ENCODE measurements at places on chromosomes 1 and 21.

DNA sequence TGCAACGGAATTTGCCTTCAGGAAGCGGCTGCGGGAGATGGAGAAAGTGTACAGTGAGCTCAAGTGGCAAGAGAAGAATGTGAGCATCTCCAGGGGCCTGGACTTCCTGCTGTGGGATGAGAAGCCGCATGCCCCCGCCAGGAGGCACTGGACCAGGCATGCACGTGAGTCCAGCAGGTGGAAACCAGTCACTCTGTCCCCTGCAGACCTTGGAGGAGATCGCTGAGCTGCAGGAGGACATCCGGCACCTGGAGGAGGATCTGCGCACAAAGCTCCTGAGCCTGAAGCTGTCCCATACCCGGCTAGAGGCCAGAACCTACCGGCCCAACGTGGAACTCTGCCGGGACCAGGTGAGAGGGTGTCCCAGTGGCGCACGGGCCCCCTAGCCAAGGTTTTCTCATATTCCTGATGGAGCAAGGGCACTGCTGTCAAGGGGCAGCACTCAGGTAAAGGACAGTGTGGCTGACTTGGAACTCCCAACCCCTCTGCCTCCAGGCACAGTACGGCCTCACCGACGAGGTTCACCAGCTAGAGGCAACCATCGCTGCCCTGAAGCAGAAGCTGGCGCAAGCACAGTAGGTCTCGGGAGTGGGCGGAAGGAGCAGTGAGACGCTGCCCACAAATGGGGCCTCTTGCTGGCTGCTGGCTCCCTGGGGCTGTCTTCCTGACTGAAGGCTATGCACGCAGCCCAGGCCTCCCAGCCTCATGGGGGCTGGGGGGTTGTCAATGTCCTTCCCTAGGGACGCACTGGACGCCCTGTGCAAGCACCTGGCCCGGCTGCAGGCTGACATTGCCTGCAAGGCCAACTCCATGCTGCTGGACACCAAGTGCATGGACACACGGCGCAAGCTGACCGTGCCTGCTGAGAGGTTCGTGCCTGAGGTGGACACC lies 1.2 kb upstream of the ADPRS start:
- no peak for DNase-seq

DNA sequence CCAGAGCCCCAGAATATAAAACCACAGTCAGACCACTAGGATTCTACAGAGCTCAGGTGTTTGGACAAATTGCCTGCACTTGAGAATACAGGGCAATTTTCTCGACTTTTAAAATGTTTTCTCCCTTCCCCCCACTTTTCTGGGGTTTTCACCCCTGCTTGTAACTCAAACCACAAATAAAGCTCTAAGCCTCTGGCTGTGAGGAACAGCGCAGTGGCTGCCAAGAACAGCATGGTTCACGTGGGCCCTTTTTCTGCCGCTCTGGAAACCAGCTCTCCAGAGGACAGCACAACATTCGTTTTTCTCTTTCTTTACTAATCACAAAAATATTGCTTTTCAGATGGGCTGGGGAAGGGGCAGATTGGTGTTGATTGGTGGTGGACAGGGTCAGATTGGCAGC lies 102.2 kb upstream of the JUN start:
- no peak for DNase-seq

- DNase-seq = no peak
Measured at GRCh38 chr1:43450251-43450941, 3.3 kb downstream of the HYI start.

DNA sequence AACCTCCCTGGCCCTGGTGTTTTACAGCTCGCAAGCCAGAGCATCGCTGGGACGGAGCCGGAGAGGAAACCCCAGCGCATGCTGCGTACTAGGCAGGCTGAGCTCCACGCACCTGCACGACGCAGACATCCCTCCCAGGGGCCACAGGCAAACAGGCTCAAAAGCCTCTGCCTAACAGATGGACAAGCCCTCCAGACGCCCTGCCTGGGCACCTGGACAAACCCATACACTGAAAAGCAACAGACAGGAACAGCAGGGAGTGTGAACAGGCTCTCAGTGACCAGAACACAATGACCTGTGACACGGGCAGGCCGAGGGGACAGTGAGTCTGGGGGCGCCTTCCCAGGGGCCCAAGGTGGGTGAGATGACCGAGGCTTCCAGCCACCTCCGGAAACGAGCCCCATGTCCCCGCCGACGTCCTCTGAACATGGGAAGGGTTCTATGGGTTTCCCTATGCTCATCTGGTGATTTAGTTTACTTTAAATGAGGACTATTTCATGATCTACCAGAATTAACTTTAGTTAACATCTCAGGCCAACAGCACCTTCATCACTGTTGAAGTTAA lies 40.3 kb downstream of the NPHP4 start:
- DNase-seq = no peak

DNA sequence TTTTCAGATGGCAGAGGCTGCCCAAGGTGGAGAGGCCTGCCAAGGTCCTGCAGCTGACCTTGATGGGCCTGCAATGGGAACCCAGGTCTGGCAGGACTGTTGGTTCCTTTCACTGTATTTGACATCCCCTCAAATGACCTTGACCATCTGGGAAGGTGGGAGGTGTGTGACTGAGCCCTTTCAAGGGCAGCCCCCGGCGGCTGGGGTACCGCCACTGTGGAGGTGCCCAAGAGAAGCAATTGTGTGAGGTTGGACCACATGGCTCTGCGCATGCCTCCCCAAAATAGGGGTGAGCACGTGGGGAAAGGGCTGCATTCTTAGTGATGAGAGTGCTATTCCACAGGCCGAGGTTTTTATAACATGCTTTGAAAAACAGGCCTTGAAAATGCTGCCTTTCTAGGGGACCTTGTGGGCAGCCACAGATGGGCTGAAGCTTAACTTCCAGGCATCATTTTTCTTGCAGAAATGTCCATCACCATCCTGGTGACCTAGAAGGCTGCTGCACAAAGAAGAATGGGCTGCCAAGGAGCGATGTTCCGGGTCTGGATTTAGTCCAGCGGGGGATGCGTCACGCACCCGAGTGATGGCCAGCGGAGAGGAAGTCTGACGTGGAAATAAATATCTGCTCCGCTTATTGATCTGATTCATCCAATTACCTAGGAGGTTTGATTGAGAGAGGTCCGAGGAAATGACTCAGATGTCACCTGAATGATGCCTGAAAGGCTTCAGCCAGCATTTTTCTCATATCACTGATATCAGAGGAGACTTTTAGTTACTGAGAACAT lies 16.5 kb upstream of the UTS2 start:
- no peak for DNase-seq

DNA sequence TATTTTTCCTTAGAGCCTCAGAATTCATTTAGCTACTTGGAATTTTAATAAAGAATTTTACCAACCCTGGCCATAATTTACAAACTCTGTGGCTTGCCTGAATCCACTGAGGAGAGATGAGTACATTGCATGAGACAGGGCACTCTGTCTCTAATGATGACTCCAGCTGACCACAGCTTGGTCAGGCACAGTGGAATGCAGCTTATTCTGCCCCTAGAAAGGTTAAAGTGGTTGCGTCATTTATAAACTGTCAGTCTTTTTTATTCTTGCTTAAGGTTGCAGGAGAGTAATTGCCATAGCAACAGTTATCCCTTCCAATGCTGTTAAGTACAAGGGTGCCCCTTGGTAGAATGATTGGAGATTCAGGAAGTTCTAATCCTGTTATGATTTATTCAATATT lies 28.3 kb downstream of the PDE4B start:
- no peak for DNase-seq

DNA sequence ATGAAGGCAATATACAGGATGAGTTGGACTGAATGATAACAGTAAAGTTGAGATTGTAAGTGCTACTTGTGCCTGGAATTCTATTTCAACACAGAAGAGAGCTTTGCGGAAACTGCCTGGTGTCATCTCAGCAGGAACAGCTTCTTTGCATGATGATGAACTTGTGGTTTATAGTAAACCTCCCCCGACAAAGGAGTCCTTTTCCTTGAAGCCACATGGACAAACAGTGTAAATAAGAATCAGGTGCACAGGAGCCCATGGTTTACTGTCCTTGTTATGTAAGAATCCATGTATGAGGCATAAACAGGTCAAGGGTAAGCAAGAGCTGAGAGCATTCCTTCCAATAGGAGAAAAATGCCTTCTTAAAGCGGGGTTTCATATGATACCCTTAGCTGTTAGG lies 66.2 kb downstream of the PCNX2 start:
- DNase-seq = no peak

- no peak for DNase-seq
Measured at GRCh38 chr1:10267921-10268320, 57.6 kb downstream of the KIF1B start.

DNA sequence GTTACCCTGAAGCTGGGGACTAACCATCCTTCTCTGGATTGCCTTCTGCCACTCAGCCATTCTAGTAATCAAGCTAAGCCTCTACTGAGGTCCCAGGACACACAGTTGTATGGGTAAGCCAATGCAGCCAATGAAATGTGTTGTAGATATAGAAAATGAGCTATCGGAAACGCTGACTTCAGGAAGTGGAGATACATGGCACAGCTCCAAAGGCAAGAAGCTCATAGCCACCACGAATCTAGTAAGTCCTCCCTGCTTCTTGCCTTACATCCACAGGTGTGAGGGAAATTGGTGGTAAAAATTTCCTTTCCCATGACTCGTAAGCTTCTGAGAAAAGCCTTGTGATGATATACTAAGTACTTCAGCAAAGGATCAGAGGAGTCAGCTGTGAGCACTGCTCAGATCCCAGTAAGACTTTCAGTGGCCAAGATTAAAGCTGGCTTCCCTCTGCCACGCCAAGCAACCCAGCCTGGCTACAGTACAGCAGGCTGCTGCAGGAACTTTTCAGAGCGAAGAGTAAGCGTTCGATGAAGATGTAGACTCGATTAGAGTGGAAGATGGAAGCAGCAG lies 117.7 kb downstream of the SIM2 start:
- no peak for DNase-seq

- DNase-seq = no peak
Measured at GRCh38 chr1:170126696-170127095, 19.1 kb upstream of the NTMT2 start.

DNA sequence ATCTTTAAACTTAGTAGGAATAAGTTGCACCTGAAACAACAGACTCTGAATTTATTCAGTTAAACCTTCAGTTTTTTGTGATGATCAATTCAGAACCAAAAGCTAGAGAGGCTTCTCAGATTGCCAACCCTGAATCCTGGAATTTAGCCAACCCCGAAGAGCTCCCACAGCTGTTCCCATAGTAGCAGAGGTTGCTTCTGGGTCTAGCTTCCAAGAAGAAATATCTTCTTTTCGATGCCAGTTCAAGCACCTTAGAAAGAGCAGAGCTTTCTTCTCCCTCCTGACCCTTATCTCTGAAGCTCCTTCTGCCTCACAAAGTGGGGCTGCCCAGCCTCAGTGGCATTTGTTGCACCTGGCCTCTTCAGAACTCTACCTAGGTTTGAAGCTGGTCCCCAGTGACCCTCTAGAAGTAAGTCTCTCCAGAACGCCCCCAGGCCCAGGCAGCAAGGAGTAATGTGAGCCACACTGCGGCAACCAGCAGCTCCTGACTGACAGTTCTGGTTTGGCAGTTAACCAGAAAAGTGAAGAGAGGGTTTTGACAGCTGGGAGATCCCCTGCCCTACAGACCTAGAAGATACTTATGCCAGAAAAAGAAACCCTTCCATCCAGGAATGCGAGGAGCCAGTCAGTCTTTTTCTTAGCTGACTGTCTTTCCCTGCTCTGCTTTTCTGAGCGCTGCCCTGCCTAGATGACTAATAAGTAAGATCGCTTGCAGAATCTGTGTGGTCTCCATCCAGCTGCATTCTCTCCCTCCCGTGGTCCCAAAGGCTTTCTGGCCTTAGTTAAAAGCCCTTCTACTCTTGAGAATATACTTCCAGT lies 165.9 kb downstream of the ADGRL4 start:
- no peak for DNase-seq

DNA sequence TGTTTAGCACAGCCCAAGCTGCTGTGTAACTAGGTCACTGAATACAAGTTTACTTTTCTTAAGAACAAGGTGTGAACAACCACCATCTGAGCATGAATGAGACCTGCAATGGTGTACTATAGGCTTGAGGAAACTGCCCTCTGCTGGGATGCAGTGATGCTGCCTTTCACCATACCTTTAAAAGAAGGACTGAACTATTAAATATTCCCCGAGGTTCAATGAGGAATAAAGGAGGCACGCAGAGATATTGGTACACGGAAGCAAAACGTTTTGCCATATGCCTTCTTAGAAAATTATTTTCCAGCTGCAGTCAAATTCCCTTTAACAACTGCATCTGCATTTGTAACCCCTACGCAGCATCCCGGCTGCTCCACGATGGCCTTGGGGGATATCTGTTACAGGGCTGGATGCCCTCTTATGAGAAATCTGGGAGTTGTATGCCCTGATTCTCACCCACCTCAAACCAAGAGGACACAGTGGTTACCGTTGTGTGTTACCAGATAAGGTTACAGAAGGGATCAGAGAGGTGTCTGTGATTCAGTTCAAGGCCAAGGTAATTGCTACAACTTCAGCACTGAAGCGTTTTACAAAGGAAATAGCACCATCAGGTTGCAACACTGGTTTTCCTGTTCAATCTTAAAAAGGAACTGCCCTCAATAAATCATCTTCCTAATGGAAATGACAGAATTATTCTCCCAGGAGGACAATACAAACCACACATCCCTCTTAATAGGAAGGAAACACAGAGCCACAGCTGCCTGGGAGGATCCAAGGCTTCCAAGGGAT lies 470.5 kb downstream of the LTN1 start:
- no peak for DNase-seq

Measured in NCI-H2081 treated with DMSO at 0.1 percent for 48 hours (cell line).